ENCODE measurements at places on chromosomes 3 and 15.

- DNase-seq, result no peak
Observed at GRCh38 chr15:24916305-24917009, 38.3 kb upstream of the SNRPN start.

GRCh38 chr3:109132801-109133473 lies 3.6 kb upstream of the C3orf85 start:
- no peak for DNase-seq

DNA sequence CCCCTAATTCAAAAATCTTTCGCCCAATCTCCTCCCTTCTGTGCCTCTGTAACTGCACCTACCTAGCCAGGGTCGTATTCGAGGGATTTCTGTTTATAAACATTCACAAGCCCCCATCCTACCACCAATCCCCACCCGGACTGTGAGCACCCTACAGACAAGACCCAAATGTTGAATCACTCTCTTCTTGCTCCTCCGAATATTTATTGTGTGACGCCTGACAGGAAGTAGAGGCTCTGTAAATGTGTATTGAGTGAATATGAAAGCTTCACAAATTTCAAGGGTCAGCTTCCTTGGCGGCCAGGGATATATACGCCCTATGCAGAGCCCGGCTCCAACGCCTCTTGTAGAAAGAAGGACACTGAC lies 1.6 kb downstream of the BDH1 start:
- no peak for DNase-seq

- no peak for DNase-seq
Observed at GRCh38 chr15:54582863-54583643, 604.8 kb downstream of the UNC13C start.

- DNase-seq, result no peak
Observed at GRCh38 chr15:26234976-26235767, 372.0 kb upstream of the ATP10A start.

GRCh38 chr3:52328536-52329080 lies 12.5 kb downstream of the DNAH1 start:
- DNase-seq, result no peak

GRCh38 chr3:104554425-104554824 lies 812.3 kb upstream of the ALCAM start:
- no peak for DNase-seq

DNA sequence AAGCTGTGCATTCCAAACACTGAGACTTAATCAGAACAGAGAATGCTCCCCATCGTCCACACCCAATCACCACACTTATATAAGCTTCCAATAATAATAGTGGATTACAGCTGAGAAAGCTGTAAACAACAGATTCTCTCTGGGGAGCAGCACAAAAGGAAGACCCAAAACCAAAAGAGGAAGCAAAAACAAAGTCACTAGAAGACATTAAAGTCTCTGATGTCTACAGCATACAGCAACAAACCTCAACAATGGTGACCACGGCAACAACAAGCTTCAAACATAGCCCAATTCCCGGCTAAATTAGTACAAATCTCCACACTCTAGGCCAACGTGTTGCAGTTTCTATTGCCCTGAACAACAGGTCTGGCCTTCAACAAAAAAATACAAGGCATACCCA lies 37.7 kb downstream of the ZDHHC23 start:
- no peak for DNase-seq

DNA sequence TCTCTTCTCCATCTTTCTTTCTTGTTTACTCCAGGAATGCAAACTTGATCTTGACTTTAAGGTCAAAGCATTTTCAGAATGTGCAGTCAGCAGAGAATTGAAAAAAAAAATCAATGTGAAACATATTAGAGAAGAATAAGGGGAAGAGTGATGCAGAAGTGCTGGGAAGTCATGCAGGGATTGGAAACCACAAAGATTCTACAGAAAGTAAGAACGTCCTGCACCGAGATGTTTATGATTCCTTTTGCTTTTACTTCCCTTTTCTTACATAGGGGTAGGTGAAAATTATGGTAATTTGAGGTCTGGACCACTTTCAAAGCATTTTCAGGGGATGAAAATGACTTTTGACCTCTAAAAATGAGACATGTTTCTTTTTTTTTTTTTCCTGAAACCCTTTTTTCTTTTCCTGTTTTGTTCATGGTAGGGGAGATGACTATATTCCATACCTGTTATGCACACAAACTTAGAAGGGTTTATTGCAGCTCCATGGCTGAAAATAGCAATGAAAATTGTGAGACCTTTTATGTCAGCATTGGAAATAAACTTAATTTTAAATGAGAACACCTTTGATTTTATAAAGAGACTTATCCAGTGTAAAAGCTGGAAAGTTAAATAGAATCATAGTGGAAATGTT lies 623.5 kb upstream of the TBL1XR1 start:
- DNase-seq, result no peak

GRCh38 chr3:94311651-94312050 lies 248.8 kb downstream of the NSUN3 start:
- no peak for DNase-seq

DNA sequence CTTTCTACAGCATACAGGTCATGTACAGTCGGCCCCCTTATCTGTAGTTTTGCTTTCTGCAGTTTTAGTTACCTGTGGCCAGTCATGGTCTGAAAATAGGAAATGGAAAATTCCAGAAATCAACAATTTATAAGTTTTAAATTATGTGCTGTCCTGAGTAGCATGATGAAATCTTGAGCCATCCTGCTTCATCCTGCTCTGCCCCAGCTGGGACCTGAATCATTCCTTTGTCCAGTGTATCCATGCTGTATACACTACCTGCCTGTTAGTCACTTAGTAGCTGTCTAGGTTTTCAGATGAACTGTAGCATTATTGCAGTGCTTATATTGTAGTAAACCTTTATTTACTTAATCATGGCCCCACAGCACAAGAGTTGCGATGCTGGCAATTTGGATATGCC lies 44.8 kb downstream of the AP4E1 start:
- DNase-seq, result no peak

GRCh38 chr3:38268087-38268486 lies 2.5 kb downstream of the SLC22A13 start:
- DNase-seq, result no peak

DNA sequence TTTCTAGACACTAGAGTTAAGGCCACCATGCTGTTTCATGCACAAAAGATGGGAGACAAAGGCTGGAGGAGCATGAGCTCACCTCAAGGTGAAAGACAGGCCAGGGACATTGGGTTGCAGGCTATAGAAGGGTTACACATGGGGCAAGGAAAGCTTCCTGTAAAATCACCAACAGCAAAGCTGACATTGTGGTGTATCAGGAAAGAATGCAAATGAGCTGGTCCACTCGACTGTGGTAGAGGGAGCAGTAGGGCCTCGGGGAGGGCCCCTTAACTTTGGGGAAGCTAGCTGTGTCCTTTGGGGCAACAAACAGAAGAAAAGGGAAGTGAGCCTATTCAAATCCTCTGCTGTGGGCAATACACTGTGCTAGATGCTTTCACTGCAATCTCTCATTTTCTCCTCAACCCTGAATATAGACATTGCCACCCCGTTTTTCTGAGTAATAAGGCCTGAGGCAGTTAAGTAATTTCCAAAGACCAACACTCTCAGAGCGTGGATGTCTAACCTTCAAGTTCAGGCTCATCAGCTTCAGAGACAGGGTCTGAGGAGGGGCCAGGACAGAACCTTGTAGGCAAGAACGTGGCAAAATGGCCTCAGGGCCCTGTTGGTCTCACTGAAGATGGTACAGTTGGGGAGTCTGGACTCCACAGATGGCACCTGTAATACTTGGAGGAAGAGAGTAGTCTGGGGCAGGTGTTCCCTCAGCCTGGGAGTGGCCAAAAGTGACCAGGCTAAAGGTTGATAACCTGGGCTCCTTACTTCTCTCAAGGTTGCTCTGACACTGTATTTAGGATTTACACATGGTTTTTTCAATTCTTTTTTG lies 24.1 kb downstream of the CX3CR1 start:
- no peak for DNase-seq

DNA sequence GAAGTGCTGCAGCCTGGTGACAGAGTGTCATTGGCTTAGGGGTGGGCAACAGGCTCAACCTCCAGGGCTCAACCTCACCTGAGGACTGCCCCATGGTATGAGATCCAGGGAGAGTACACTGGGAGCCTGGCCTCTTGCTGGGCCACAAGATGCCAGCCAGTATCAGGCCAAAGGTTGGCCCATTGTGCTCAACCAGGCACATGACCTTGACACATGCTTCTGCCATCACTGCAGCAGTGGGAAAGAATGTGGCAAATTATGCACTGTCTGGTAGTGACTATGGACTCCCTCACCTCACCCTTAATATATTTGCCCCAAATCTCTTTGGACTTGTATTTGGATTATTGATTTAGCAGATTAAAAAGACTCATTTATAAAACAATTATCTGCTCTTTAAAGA lies 233.9 kb upstream of the GOLGA6L4 start:
- no peak for DNase-seq

- no peak for DNase-seq
Observed at GRCh38 chr15:58213587-58214338, 75.6 kb downstream of the AQP9 start.

DNA sequence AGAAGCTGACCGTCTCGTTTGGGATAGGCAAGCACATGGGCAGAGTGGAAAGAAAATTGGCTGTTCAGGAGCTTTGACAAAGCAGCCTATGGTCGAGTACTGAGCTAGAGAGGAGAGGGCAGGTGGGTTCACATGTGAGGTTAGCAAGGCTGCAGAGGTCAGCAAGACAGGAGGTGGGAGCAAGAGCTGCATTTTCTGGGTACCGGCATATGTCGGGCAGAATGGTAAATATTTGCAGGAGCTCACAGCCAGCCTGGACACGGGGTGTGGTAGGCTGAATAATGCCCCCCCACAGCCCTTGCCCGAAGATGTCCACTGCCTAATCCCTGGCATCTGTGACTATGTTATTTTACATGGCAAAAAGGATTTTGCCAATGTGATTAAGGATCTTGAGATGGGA lies 8.3 kb downstream of the RARRES1 start:
- no peak for DNase-seq

- no peak for DNase-seq
Observed at GRCh38 chr3:56771376-56771775, 30.4 kb downstream of the ARHGEF3 start.
